ENCODE measurements at places on chromosomes 6 and 20.

- peak; percentile 70 for DNase-seq
Observed at GRCh38 chr20:51318058-51318949, 224.2 kb downstream of the NFATC2 start.

GRCh38 chr20:23145281-23145700, 59.2 kb upstream of the CD93 start:
- no peak for DNase-seq

- DNase-seq: no peak
Observed at GRCh38 chr6:35453236-35453635, 1.1 kb downstream of the FANCE start.

- no peak for DNase-seq
Observed at GRCh38 chr6:57019434-57019833, 27.1 kb upstream of the KIAA1586 start.

DNA sequence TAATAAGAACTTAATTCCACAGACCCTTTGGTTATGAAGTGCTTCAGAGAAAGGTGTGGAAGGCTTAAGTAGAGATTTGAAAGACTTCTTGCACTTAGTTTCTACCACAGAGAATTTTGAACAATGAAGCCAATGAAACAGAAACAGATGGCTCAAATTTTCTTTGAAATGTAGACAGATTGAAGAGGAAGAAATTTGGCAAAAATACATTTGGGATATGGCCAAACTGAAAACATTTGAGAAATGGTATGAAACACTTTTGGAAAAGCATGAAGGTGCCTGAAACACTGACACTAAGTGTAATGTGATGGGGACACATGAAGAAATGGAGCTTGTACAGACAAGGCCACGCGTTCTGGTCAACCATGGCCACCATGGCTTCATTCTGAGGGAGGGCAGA, 272.4 kb upstream of the EXOC2 start:
- DNase-seq: no peak

DNA sequence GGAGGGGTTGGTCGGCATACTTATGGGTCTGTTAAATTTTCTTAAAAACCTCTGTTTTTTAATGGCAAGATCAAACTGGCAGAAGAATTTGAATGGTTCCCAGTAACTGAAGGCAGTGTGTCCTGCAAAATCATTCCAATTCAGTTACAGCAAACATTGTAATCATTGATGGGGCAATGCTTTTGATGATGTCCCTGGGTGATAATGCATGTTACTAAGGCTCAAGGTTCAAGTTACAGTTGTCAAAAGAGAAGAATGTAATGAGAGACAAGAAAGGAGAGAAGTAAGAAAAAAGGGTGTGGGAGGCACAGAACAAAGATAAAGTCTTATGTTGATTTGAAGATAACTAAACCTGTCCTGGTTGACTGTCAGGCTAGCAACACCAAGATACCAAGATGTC, 54.9 kb downstream of the CEP162 start:
- DNase-seq: no peak

DNA sequence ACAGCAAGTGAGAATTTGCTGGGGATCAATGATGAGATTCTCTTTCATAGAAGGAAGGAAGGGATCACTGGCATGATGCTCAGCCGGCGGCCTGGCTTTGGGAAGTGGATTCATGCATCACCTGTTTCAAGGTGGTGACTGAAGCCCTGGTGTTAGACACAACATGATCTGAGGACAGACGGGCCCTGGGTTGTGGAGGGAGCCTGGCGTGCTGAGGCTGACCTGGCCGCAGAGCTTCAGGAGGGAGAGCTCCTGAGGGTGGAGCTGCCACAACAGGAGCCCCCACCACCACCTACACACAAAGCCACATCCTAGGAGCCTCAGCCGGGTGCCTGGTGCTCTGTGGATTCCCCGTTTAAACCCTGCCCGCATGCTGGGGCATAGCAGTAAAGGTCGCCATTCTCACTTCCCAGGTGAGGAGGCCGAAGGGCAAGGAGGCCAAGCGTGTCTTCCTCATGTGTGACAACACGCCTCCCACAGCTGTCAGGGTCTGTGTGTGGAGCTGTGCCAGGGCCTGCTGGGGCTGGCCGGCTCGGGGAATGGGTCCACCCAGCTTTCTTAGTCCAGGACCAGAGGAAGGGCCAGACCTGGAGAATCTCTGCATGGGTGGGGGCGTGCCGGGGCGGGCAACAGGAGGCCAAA, 107.0 kb downstream of the ERMARD start:
- no peak for DNase-seq

DNA sequence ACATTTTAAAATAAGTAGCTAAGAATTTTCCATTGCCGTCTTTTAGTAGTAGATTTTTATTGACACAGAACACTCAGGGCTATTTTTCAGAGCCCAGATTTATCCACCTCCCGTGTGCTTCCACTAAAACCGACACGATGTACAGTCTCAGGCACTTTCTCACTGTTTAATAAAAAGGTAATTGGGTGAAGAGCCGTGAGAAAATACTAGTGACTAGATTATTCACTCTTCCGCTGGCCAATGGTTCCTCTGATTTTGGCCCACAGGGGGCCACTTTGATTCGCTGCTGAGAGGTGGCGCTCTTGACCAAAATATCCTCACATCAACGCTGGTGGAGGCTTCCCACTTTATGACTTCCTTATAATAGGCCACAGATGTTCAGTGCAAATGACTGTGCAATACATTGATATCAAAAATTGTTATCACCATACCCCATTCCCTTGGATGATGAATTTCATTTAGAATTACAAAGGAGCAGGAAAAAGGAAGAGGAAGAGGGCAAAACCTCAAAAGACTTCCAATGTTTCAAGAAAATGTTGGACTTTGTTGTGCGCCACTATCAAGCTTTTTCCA, 12.3 kb upstream of the HDDC2 start:
- DNase-seq: peak; percentile 22

DNA sequence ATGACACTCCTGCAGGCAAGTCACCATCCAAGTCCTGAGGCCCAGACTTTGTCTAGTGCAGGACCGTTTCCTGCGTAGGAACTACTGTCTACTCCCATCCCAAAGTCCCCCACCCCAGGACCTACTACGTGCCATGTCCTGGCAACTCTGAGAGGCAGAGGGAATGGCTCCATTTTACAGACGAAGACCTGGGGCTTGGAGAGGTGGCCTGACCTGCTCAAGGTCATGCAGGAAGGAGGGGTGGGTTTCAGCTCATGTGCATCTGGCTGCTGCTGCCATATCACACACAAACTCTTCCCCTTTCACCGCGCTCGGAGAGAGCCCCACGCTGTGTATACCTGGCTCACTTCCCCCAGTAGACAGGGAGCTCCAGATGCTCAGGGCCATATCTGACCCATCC, 1.2 kb upstream of the NOL4L start:
- DNase-seq: no peak

- no peak for DNase-seq
Observed at GRCh38 chr20:10687895-10688294, 14.1 kb upstream of the JAG1 start.

GRCh38 chr6:107132330-107132954, 17.1 kb upstream of the BEND3 start:
- DNase-seq: no peak

- no peak for DNase-seq
Observed at GRCh38 chr6:6319952-6320811, at the start of gene F13A1. F13A1 (minus strand) TSS chr6:6320662; CDS start chr6:6318664, 1,998 bp downstream.

DNA sequence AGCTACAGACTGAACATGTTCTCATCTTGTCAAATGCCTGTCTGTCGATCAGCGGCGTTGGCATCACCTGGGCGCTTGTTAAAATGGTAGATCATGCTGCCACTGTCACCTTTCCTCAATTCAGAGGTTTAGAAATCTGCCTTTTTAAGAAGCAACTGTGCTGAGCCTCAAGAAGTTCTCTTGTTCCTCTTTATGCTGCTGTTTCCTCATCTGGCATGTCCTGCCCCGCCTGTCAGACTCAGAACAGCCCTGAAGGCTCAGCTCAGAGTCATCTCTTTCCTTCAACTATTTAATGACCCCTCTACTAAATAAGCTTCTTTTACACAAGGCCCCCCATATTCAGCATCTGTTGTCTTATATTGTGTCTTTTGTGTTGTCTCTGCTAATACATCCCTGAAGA, 368.2 kb downstream of the EPM2A start:
- no peak for DNase-seq

- DNase-seq: no peak
Observed at GRCh38 chr6:90416322-90416721, 119.7 kb upstream of the BACH2 start.

DNA sequence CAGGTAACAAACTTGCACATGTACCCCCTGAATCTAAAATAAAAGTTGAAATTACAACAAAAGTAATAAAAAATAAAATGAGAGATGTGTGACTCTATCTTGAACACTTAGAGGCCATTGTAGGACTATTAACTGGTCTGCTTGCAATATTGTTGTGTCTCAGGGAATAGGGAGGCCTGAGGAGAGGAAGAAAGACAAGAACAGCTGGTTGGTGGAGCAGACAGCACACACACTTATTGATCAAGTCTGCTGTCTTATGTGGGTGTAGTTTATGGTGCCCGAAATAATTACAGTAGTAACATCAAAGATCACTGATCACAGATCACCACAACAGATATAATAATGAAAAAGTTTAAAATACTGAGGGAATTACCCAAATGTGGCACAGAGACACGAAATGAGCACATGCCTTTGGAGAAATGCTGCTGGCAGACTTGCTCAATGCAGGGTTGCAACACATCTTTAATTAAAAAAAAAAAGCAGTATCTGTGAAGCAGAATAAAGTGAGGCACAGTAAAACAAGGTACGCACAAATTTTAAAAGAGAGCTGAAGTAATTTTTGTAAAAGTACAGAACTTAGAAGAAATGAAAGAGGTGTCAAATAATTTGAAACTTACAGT, 110.1 kb upstream of the HDAC2 start:
- DNase-seq: no peak

DNA sequence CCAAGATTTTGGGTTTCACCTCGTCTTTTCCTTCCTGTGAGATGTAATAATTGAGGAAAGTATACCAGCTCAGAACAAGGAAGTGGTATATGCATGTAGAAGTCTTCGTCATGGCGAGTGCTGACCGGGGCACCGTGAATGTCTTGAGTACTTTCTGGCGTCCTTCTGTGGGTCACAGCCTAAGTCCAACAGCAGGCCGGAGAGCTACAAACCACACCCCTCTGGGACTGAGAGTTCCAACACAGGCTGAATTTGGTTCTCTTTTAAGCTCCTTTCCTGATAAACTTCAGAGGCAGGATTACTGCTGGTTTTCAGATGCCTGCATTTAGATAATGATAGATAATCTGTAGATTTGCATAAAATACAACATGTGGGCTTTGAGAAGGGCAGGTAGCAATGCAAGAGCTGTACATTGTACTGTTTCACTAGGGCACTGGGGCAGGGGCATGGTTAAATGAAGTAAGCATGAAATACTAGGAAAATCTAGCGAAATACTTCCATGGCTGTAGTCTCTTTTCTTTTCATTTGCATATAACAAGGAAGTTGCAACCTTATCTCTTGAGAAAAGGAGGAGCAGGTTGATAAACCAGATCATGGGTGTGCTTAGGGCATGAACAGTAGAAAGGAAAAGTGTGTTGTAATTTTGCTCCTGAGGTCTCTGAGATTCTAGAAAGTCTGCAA, at the start of gene ADTRP:
Gene ADTRP (minus strand): TSS at position 156 of the 681 bp plus-strand sequence. CDS start 44 bp downstream, at position 112.
- no peak for DNase-seq

DNA sequence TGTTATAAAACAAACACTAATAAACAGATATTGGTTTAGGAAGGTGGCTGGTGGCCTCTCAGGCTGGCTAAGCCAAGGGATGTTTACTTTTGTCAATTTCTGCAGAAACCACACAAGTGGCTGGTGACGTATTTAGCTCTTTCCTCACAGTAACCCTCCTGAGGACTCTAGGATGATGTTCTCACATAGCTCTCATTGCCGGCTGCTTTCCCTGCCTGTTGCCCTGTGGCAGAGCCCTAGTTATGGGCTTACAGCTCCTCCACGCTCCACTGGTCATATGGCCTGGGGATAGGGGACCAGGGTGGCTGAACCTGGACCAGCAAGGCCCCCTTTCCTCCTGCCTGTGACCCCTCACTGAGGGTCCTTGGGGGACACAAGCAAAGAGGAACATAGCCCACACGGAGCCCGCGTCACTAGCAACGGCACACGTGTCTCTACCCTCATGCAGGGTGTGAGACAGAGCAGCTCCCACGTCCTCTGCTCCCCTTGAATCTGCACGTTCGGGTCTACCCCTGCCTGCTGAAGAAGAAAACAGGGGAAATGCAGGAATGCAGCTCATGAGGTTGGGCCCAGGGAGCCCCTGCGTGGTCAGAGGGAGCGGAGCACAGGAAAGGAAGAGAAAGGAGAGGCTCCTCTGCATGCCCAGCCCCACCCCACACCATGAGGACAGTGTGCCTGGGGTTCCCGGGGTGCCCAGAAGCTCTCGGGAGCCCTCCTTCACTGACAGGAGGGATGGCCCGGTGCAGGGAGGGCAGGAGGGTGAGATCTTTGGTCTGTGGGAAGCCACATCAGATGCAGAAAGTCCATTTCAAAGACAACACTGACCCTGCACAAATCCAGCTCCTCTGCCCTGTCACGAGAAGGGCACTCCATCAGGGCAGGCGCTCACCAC, 13.9 kb downstream of the RAMACL start:
- DNase-seq: no peak

DNA sequence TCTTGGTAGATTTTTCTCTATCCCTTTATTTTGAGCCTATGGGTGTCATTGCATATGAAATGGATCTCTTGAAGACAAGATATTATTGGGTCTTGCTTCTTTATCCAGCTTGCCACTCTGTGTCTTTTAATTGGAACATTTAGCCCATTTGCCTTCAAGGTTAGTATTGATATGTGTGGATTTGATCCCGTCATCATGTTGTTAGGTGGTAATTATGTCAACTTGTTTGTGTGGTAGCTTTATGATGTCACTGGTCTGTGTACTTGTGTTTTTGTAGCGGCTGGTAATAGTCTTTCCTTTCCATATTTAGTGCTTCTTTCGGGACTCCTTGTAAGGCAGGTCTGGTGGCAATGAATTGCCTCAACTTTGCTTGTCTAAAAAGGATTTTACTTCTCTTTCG, 61.9 kb downstream of the UNC5CL start:
- DNase-seq: no peak

DNA sequence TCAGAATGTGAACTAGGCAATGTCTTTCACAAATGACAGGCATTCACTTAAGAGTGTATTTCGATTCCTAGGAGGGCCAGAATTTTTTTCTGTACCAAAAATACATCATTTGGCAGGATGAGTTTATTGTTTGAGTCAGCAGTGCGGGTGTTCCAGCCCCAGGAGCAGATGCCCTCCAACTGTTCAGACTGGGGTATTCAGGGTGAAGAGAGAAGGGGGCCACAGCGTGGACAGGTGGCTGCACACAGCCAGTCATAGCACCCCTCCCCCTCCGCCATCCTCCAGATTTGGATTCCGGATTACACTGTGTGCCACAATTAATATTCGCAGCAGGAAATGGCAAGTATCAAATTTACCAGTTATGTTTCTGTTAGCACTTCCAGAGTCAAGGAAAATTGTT, 38.6 kb downstream of the RIPOR2 start:
- DNase-seq: no peak

DNA sequence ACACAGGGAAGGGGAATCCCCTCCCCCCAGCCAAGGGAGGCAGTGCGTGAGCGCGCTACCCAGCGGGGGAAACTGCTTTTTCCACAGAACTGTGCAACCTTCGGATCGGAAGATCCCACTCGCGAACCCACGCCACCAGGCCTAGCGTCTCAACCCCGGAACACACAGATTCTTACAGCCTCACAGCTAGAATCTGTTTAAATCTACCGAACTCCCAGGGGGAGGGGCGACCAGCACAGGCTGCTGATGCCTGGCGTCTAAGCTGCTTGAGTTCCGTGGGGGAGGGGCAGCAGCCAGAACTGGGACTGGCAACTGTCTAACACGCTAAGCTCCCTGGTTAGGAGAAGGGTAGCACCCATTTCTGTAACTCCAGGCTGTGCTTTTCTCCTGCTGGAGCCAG, 217.3 kb upstream of the TENT5A start:
- no peak for DNase-seq
